A549 (cell line): ENCODE measurements at places on chromosomes 1 and 21. TPM values are rescaled to one million over a fixed set of nuclear protein-coding genes. Genes with fewer than 3 reads are reported as not detected.

DNA sequence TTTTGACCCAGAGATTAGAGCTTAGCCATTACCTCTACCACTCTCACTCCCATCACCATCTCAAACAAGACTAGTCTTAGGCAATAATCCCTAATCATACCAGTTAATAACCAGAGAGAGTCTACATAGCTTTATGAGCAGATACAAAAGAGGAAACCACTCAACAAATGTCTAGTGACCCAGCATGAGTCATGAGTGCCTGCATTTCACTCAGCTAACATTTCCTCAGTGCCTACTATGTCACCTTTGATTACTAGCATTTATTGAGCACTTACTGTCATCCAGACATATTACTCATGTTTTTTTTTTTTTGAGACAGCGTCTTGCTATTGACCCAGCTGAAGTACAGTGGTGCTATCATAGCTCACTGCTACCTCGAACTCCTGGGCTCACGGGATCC is 35.9 kb upstream of the GALNT2 start:
- DNase-seq = peak; percentile 24

DNA sequence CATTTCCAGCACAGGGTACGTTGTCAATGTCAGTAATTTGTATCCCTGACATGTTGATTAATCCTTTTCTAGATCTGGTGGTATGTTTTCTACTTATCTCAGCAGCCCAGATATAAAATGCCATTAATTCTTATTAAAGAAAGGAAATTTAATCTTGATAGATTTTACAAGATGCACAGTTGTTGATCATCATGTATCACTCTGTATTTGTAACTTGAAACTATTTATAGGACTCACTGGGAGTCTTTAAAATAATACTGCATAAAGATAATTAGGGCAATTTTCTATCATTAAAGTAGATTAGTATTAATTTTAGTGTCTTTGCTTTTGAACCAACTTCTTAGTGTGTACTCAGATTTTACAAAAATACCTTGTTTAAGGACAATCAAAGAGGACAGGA is 84.9 kb downstream of the GREM2 start:
- no peak for DNase-seq

DNA sequence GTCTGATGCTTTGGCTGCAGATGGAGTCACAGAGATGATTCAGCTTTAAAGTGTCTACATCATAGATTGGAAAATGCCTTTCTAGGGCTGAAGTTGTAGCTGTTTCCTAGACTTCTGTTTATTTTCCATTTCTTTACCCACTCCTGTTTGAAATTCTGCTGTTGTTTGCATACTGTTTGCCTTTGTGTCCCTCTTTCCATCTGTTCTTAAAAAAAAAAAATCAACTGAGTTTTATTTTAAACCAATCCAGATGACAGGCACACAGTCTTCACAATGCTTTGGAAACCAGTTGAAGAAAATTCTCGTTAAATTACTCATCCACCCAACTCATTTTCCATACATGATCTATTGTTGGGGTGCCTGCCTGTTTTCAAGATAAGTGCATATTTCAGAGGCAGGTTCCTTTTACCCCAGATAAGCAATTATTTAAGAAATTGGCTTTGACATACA is 245.9 kb downstream of the DISC1 start:
- no peak for DNase-seq

DNA sequence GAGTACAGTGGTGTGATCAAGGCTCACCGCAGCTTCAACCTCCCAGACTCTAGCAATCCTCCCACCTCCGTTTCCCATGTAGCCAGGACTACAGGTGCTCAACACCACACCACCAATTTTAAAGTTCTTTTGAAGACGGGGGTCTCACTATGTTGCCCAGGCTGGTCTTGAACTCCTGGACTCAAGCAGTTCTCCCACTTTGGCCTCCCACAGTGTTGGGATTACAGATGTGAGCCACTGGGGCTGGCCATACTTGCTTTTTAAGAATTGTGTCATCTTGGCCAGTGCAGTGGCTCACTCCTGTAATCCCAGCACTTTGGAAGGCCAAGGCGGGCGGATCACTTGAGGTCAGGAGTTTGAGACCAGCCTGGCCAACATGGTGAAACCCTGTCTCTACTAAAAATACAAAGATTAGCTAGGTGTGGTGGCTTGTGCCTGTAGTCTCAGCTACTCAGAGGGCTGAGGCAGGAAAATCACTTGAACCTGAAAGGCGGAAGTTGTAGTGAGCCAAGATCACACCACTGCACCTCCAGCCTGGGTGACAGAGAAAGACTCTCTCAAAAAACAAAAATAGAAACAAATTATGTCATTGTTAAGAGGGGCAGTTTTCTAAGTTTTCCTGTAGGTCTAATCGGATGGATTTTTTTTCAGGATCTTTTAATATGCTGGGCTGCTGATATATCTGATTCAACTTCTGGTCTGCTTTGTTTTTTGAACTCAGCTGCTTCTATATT is 18.7 kb downstream of the AK4 start:
- DNase-seq = no peak

The PODN gene
- not detected in 3 replicates for polyA plus RNA-seq

DNA sequence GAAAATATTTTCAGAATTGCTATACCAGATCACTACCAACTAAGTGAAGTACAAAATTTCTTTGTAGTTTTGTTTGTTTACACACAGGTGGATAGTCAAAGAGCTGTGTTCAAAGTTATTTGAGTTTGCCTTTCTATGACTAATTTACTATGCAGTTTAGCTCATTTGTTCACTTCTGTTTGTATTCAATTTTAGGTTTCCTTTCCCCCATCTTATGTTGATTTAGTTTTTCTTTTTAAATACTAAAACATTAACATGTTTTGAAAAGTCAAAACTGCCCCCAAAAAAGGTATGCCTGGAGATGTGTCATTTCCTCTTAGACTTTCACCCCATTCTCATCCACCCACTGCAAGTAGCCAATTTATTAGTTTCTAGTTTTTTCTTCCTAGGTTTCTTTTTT is 18.7 kb upstream of the RIPPLY3 start:
- DNase-seq = no peak

DNA sequence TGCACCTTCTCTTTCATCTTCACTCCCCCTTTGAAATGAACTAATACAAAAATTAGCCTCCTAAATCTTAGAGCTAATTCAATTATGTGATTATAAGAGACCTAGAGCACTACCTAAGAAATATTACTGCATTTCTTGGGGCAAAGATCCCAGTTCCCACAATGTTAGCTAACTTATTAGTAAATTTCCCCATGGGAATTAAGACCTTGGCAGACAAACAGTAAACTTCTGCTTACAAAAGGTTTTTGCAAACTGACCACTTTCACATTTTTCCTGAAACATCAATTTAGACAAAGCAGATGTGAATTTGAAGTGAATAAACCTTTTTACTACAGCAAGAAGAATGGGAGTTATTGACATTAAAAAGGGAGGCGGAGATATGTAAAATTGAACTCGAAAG is 34.6 kb upstream of the LHX8 start:
- DNase-seq = no peak

The TNFRSF8 gene
- 0.04 TPM in 1 of 3 replicates, not detected in the others for polyA plus RNA-seq
